NCI-H1694 (cell line): ENCODE measurements at places on chromosomes 11 and 22.

DNA sequence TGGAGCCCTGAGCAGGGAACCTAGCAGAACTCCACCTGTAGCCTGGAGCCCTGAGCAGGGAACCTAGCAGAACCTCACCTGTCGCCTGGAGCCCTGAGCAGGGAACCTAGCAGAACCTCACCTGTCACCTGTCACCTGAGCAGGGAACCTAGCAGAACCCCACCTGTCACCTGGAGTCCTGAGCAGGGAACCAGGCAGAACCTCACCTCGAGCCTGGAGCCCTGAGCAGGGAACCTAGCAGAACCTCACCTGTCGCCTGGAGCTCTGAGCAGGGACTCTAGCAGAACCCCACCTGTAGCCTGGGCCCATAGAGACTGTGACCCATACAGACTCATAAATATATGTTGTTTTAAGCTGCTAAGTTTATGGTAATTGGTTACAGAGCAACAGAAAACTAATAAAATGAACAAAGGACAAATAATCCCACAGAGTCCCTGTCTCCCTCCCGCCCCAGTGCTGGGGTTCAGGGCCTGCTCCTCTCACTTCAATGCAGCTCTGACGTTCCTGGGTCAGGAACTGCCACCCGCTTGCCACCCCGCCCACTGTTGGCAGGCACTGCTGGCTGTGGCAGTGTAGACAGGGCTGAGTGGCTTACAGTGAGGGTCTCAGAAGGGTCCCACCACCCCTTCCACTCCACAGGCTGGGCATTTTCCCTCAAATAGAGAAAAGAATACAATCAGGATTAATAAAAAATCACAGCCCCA lies 259.1 kb downstream of the TBC1D22A start:
- DNase-seq = no peak

- no peak for DNase-seq
Observed at GRCh38 chr11:92048415-92048814, 176.2 kb upstream of the FAT3 start.

- DNase-seq = no peak
Observed at GRCh38 chr22:20436768-20437612, 635 bp downstream of the SCARF2 start.

- no peak for DNase-seq
Observed at GRCh38 chr11:22976146-22976545, 115.9 kb upstream of the CCDC179 start.

GRCh38 chr11:117903505-117904382 lies 25.5 kb downstream of the TMPRSS13 start:
- no peak for DNase-seq

DNA sequence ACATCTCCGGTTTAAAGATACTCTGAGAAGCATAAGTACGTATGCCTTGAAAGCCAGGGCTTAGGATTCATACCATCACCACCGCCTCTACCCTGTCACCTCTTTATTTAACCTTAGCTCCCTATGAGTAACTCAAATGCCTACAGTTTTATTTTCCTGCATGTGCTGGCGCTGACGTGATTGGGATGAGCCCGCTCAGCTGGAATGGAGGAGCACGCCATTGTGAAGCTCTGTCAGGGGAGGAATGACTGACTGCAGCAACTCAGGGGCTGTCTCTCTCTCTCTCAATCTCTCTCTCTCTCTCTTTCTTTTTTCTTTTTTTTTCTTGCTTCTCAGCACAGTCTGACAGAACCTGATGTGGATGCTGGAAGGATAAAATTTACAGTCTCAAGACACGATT lies 12.4 kb downstream of the CAVIN3 start:
- no peak for DNase-seq

GRCh38 chr11:48122656-48123055 lies 94.0 kb upstream of the OR4B1 start:
- DNase-seq = no peak

- DNase-seq = no peak
Observed at GRCh38 chr22:38347944-38348750, 30.9 kb upstream of the CSNK1E start.

DNA sequence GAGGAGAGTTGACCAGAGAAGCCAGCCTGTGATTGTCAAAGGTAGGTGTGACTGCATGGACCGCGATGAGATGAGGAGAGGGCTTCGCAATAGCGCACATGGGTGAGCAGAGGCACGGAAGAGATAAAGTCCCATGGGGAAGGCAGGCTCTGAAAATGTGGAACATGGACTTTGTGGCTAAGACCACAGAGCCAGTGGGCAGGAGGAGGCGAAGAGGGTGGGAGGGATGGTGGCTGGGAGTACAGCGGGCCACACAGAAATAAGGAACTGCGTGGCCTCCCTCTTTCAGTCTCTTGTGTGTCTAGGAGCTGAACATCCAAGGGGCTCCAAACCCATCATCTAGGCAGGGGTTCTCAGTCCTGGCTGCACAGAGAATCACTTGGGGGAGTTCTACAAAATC lies 98.6 kb downstream of the TENM4 start:
- no peak for DNase-seq

DNA sequence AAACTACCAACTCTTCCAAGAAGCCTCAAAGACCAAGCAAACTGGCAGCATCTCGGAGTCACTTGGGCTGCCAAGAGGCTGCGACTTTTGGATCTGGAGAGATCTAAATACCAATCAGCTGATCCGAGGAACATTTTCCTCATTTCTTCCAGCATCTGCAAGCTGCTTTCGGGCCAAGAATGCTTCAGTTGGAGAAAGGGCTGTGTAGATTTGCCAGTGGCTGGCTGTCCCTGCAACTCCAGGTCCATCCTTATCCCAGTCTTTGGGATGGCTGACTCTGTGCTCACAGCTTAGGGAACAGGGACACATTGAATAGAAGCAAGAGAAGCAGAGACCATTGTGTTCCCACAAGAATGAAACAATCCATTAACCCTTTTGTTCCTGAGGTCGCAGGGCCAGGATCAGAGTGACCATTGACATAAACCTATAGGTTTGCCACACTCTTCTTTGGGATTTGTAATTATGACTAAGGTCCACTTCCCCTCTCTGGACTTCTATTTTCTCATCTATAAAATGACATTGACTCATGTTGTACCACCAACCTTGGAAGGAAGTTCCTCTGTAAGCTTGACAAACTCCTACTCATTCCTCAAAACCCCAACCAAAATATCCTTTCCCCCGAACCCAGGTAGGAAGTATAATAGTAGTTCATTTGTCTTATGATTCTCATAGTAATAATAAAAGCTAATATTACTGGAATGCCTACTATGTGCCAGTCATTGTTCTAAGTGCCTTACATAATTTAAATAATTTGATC lies 340.8 kb downstream of the MN1 start:
- DNase-seq = no peak

GRCh38 chr11:83174008-83174407 lies 17.1 kb downstream of the PCF11 start:
- no peak for DNase-seq

DNA sequence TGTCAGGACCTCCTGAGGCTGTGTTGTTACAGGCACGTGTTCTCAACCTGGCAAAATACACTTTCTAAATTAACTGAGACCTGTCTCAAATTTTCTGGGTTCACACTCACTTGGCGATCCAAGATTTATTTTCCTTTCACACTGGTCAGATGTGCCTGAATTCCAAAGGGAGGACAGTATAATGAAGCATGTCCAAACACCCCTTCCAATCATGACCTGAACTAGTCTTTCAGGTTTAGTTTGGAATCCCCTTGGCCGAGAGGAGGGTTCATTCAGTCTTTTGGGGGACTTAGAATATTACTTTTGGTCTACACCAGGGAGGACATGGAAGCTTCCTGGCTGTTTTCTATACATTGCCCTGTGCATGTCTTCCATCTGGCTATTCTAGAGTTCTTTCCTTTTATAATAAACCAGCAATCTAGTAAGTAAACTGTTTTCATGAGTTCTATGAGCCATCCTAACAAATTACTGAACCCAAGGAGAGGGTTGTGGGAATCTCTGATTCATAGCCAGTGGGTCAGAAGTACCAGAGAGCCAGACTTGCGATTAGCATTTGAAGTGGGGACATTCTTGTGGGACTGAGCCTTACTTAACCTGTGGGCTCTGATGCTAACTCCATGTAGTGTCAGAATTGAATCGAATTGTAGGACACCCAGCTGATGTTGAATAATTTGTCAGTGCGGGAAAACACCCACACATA lies 14.8 kb upstream of the TMEM216 start:
- no peak for DNase-seq

DNA sequence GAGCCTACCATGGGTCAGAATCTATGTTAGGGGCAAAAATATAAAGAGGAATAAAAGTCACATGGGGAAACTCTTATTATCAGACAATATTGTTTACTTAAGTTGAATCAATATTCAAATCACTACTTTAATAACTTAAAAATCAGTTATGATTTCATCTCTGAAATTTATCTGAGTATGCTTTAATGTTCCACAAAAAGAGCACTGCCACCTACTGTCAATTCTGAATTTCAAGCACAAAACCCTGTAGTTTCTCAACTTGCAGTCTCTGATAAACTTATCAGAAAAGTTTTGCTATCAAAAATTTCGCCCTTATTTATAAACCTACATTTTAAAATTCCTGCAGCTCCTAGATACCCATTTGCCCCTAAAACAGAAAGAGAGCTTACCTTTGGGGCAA lies 47.3 kb downstream of the RDX start:
- DNase-seq = no peak

DNA sequence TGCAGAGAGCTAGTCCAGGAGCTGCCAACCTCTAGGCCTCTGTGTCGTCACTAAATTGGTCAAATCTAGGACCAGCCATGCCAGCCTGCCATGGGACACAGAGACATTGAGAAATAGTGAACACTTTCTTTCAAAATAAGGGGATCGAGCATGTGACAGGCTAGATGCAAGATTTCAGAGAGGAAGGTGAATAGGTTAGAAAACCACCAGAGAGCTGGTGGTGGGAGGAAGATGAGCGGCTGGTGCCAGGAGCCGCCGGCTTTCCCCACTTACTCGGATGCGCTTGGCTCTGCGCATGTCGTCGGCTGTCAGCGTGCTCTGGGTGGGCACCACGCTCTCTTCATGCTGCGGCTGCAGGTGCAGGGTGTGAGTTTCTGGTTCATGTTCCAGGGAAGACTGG lies 35.4 kb upstream of the NFRKB start:
- DNase-seq = no peak

- no peak for DNase-seq
Observed at GRCh38 chr22:19886605-19887255, 32.1 kb upstream of the GNB1L start.

DNA sequence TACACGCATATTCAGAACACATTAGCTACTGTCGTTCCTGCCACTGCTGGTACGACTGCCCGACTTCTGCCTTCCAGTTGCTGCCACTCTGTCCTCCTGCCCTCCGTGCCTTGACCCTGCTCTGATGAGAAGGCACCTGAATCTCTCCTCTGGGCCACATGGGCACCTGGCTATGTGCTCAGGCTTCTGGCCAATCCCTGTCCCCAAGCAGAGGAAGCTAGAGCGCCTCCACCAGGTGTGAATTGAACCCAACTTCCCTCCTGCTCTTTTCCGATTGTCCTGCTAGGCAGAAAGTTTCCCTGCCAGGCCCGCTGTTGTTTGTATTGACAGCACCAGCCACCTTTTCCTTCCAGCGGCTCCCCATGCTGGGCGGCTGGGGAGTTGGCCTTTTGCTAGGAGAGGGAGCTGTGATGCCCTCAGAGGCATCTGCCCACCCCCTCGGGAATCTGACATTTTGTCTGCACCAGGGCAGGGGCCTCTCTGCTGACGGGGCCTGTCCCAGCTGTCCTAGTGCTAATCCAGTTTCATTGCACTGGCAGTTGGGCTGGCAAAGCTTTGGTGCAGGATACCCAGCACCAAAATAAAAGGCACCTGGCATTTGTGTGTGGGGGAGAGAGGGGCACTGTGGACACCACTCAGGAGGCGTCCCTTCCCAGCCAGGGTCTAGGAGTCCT lies 118.0 kb downstream of the GRIK4 start:
- DNase-seq = no peak

GRCh38 chr22:39284983-39285382 lies 34.4 kb downstream of the RPL3 start:
- no peak for DNase-seq

DNA sequence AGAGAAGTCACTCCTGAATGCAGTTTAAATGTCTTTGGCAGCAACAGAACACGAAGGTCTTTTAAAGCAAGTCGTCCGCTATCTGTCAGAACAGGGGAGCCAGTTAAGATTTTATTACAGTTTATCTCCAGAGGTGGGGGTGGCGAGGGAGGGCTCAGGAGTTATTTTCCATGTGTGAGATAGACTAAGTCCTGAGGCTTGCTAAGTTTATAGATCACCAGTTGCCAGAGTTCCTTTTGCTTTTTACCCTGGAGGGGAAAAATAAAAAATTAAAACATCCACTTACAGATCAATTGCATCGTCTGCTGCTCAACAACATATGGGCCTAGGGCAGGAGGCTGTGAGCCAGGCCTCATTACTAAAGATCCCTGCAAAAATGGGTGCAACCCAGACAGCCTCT lies 90.7 kb downstream of the SNX19 start:
- DNase-seq = no peak

DNA sequence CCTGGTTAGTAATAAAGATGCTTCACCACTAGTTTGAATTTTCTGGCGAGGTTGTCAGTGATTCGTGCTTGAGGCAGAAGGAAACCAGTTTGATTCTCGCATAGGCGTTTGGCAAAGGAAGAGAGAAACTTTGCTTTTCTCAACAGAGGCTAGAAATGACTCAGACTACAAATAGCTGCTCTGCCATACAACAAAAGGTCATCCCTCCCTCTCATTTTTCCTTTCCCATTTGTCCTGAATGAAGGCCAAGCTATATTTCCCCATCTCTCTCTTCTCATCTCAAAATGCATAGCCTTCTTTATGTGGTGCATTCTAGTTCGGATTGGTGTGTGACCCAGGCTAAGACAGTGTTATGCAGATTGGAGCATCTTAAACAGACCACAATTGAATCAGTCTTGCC lies 741.4 kb downstream of the NTM start:
- DNase-seq = no peak

GRCh38 chr22:47853750-47854149 lies 1091.3 kb downstream of the TBC1D22A start:
- DNase-seq = no peak

DNA sequence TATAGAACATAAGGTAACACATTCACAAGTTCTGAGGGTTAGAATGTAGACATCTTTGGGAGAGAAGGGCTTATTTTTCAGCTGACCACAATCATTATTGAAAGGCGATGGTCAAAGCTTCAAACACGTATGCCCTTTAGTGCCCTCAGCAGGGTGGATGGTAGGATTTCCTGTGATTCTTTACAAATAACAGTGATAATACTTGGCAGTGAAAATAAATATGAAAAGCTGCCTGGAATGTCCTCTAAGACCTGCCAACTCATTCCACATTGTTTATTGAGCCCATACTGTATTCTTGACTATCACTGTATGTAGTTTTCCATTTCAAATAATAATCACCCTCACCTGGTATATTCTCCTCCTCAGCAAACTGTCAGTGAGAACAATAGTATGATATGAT lies 13.7 kb upstream of the MPEG1 start:
- no peak for DNase-seq

GRCh38 chr22:46483353-46483752 lies 54.1 kb downstream of the CELSR1 start:
- no peak for DNase-seq

DNA sequence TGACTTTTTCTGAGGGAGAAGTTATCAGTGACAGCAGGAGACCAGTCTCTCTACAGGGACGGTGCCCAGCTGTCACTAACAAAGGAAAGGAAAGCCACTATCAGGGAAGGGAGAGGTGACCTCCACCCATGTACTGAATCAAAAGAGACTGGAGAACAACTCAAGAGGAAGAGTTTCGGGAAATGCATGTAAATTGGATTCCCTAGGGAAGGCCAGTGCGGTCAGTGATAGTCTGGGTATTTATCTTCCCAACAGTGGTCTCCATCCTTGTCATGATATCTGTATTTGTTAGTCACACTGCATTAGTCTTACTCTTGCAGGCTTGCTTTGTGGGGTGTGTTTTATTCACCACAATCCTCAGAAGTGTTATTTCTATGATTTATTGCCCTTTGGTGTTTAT lies 193.4 kb upstream of the KIRREL3 start:
- no peak for DNase-seq
